NCI-H460 (cell line): ENCODE measurements at places on chromosomes 11 and 22. TPM values are rescaled to one million over a fixed set of nuclear protein-coding genes. Genes with fewer than 3 reads are reported as not detected.

GRCh38 chr11:14583252-14584034 lies 60.2 kb upstream of the PDE3B start:
- no peak for DNase-seq

Gene ART5
- total RNA-seq = not detected in 2 replicates

DNA sequence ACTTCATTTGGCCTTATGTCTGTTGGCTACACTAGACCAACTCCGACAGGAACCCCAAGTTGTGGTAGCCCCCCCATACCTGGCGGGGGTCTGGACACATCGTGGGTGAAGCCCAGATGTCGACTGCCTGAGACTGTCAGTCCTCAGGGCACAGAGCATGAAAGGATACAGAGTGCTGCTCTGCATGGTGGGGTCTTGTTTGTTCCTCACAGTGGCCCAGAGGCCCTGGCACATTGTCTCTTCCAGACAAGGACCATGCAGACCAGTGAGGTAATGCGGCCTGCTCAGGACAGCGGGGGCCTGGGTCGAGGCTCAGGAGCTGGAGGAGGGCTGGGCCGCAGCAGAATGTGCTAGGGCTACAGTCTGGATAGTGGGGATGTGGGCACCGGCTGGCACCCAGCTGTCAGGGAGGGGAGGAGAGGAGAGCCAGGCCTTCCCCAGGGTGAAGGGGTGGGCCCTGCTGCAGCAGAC lies 14.6 kb downstream of the CAPN5 start:
- DNase-seq = no peak

- no peak for DNase-seq
Observed at GRCh38 chr22:36925388-36926290, 12.2 kb downstream of the CSF2RB start.

GRCh38 chr11:106507645-106508306 lies 430.3 kb downstream of the AASDHPPT start:
- no peak for DNase-seq

DNA sequence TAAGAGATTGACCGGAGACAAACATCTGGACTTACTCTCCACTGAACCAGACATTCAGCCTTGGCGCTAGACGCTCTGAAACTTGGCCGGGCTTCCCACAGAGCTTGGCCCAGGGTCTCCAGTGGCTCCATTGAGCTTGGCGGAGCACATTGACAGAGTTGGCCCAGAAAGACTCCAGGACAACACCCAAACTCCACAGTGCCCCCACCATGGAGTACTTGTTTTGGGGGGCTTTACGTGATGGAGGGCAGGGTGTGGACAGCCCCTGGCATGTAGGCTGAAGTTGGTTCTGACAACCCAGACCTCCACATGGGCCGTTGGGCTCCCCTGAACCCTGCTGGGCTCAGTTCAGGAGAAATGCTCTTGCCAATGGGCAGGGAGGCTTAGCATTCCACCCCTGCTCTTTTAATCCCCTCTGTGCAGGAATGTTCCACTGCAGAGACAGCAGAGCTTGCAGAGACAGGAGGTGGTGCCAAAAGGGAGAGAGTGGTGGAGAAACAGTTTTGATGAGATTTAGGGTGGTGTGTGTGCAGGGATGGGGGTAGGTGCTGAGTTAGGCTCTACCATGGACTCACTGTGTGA lies 102.4 kb upstream of the TIMP3 start:
- no peak for DNase-seq
